Hindlimb muscle (tissue), 1 donor: ENCODE measurements at places on chromosomes 3 and 15.

- peak; percentile 25 for DNase-seq
Observed at GRCh38 chr3:64489361-64490044, 198.3 kb downstream of the ADAMTS9 start.

DNA sequence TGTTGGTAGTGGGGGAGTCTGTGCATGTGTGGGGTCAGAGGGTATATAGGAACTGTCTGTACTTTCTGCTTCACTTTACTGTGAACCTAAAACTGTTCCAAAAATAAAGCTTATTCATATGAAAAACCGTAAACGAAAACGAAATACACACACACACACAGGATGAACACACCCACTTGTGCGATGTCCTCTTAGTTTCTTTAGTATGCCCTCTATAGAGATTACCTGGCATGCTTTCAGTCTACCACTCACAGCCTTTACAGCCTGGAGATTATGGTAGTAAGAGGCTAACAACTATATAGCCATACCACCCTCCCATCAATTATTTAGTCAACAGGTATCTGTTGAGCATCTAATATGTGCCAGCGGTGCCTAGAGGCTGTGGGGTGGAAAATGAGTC, 60.0 kb upstream of the UBE3A start:
- DNase-seq = no peak

DNA sequence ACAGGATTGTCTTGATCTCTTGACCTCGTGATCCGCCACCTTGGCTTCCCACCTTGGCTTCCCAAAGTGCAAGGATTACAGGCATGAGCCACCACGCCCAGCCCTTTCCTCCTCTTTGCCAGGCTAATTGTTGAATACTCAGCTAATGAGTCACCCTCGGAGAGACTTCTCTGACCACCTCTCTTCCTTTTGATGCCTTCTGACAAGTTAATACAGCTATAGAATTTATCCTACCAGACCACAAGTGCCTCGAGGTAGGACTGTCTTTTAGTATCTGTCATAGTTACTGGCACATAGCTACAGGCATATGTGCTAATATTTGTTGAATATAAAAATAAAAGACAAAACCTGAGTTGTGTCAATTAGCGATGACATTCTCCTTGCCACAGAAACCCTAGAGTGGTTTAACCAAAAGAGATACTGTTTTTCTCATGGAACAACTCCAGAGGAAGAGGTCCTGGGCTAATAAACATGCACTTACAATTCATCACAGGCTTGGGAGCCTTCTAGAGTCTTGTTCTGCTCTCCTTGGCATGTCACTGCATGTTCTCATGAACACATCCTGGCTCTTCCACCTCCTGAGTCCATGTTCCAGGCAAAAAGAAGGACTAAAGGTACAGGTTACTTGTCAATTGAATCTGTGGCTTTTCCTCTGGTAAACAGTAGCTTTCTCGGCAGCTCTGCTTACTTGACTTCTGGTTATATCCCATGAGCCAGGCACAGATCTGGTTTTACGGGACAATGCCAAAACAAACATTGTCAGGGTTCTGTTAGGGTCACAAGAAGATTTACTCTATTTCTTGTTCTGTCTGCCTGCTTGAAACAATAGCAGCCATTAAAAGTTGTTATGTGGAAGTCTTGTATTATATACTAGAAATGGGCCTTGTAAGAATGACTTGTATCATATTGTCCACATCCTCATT, 332.3 kb downstream of the THSD4 start:
- DNase-seq = no peak

GRCh38 chr3:1578124-1578806, 485.4 kb downstream of the CNTN6 start:
- peak; percentile 17 for DNase-seq

GRCh38 chr3:3038201-3038991, 71.8 kb downstream of the IL5RA start:
- no peak for DNase-seq
